ENCODE measurements at places on chromosomes 16 and 17. TPM values are rescaled to one million over a fixed set of nuclear protein-coding genes. Genes with fewer than 3 reads are reported as not detected.

DNA sequence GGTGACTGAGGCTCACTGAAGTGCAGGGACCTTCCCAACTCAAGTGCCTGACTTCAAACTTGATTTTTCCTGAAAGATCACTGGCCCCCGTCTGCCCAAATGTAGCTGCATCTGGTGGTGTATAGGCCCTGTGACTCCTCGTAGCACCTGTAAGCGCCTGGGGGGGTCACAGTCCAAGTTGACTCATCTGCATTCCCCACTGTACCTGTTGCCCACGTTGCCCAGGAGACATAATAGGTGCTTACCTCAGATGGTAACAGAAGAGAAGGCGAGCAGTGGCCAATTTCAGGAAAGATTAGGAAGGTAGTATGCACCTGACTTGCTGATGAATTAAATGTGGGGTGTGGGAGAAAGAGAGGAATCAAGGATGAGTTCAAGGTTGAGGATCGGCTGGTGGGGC is 44.1 kb upstream of the EMP2 start:
- no peaks in the 10 kb centered on the region for H3K36me3 ChIP-seq
- DNase-seq = no peak
- H3K27ac ChIP-seq = no peak overlapping the region
- peaks cover 10% of the 10 kb centered on the region for H3K4me1 ChIP-seq
- H3K4me3 ChIP-seq = no peak overlapping the region
- H3K27me3 ChIP-seq = peaks cover 6% of the 10 kb centered on the region

OTOP3 gene
- not detected for total RNA-seq

TNP2 gene
- not detected for total RNA-seq

GRCh38 chr17:43020789-43021740 is 1.1 kb downstream of the VAT1 start:
- peaks cover 36% of the 10 kb centered on the region for H3K36me3 ChIP-seq
- peak; percentile 89 for DNase-seq
- H3K27me3 ChIP-seq = no peaks in the 10 kb centered on the region
- H3K27ac ChIP-seq = peak overlapping the region; percentile 81

GRCh38 chr17:50604513-50604912 is 30.2 kb upstream of the ABCC3 start:
- no peak overlapping the region for H3K27ac ChIP-seq
- H3K4me1 ChIP-seq = no peaks in the 10 kb centered on the region
- H3K4me3 ChIP-seq = no peak overlapping the region
- peak; percentile 84 for DNase-seq
- no peaks in the 10 kb centered on the region for H3K27me3 ChIP-seq

- H3K4me1 ChIP-seq = peaks cover 7% of the 10 kb centered on the region
- H3K36me3 ChIP-seq = no peaks in the 10 kb centered on the region
- no peaks in the 10 kb centered on the region for H3K27me3 ChIP-seq
- H3K4me3 ChIP-seq = no peak overlapping the region
- H3K27ac ChIP-seq = no peak overlapping the region
Observed at GRCh38 chr17:57461082-57461481, 204.8 kb downstream of the MSI2 start.

GAS2L2 gene
- total RNA-seq = 0.09 TPM

DNA sequence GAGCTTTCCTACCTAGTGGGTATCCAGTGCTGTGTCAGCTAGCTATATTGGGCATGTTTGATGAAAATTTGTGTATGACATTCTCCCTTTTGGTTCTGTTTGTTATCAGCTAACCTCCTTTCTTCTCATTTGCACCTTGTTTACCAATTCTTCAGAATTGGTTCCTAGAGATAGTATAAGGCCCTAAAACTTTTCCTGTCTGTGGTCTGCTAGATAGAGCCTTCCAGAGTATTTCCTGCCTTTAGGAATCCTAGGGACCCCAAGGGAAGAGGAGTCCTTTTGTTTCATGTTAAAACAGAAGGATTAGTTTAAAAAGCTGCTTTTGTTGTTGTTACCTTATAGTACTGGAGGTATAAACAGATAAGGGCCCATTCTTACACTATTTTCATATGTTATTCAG is 11.5 kb downstream of the MAP3K3 start:
- DNase-seq = no peak
- H3K4me1 ChIP-seq = peaks cover 22% of the 10 kb centered on the region
- H3K27me3 ChIP-seq = peaks cover 20% of the 10 kb centered on the region
- no peak overlapping the region for H3K4me3 ChIP-seq
- peak overlapping the region; percentile 41 for H3K27ac ChIP-seq

GRCh38 chr17:27446569-27447301 is 9.5 kb upstream of the KSR1 start:
- peaks cover 5% of the 10 kb centered on the region for H3K27me3 ChIP-seq
- DNase-seq = no peak
- no peak overlapping the region for H3K4me3 ChIP-seq

- H3K4me1 ChIP-seq = no peaks in the 10 kb centered on the region
- no peak overlapping the region for H3K27ac ChIP-seq
- H3K4me3 ChIP-seq = no peak overlapping the region
- no peak for DNase-seq
- no peaks in the 10 kb centered on the region for H3K27me3 ChIP-seq
- no peaks in the 10 kb centered on the region for H3K36me3 ChIP-seq
Observed at GRCh38 chr17:81039854-81040758, 5.2 kb downstream of the BAIAP2 start.

DNA sequence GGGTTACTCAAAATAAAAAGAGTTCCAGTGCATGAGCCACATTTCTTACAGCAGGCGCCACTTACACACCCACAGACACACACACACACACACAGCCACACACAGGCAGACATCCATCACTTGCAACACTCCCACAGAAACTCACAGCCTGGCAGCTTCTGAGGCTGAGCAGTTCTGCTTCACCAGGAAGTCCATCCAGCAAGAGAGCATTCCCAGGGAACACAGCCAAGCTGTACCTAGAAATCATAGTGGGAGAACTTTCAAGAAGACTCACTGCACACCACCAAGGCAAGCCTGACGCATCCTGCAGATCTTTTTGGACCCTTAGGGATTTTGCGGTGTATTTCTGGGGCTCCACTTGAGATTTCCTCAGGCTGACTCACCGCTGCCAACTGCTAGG is 140.9 kb upstream of the WSB1 start:
- H3K4me1 ChIP-seq = no peaks in the 10 kb centered on the region
- H3K27me3 ChIP-seq = no peaks in the 10 kb centered on the region
- DNase-seq = no peak
- H3K36me3 ChIP-seq = no peaks in the 10 kb centered on the region

GRCh38 chr17:45740553-45741330 is 43.4 kb upstream of the CRHR1 start:
- H3K4me1 ChIP-seq = peaks cover 5% of the 10 kb centered on the region
- H3K27ac ChIP-seq = no peak overlapping the region
- H3K4me3 ChIP-seq = no peak overlapping the region
- DNase-seq = peak; percentile 98
- H3K27me3 ChIP-seq = peaks cover 74% of the 10 kb centered on the region
- no peaks in the 10 kb centered on the region for H3K36me3 ChIP-seq

DNA sequence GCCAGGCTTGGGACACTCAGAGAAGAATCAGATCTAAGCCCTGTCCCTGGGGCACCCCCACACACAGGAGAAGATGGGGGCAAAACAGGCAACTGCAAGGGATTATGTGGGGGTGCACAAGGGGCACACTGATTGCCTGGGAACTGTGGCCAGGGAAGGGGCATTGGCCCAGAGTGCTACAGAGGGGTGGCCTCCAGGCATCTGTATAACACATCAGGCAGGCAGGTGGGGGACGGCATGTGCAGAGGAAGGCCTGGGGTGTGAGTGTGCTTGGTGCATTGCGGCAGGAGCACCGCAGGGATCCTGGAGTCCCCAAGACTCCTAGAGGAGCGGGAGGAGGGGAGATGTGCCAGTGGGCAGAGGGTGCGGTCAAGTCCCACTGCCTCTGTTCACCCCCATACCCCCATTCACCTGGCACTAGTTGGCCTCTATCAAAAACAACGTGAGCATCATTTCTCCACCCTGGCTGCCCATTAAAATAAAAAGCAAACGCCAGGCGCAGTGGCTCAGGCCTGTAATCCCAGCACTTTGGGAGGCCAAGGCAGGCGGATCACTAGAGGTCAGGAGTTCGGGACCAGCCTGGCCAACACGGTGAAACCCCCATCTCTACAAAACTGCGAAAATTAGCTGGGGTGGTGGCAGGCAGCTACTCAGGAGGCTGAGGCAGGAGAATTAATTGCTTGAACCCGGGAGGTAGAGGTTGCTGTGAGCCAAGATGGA is 41.5 kb downstream of the C16orf82 start:
- H3K36me3 ChIP-seq = no peaks in the 10 kb centered on the region
- peak; percentile 43 for DNase-seq
- no peaks in the 10 kb centered on the region for H3K4me1 ChIP-seq
- peaks cover 8% of the 10 kb centered on the region for H3K27me3 ChIP-seq

VPS35 gene
- 80.3 TPM for total RNA-seq

DNA sequence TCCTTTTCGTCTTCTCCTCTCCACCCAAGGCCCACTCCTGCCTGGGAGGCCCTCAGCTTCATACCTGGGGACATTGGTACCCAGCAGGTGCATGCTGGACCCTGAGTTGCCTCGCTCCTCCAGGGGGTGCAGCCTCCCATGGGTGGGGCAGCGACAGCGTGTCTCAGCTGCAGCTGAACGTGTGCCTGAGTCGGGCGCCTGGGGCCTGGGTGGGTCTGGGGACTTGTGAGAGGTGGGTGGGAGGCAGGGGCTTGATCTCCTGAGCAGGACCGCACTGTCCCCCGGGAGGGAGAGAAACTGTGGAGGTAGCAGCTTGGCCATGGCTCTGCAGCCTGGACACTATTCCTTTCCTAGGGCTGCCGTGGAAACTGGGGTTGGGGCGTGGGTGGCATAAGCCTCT is 24.8 kb upstream of the ENGASE start:
- H3K4me1 ChIP-seq = no peaks in the 10 kb centered on the region
- no peak overlapping the region for H3K4me3 ChIP-seq
- no peak for DNase-seq
- no peak overlapping the region for H3K27ac ChIP-seq
- H3K36me3 ChIP-seq = no peaks in the 10 kb centered on the region
- H3K27me3 ChIP-seq = peaks cover under 1% of the 10 kb centered on the region

- H3K4me1 ChIP-seq = no peaks in the 10 kb centered on the region
- peak; percentile 44 for DNase-seq
- no peak overlapping the region for H3K4me3 ChIP-seq
- H3K27ac ChIP-seq = no peak overlapping the region
- H3K27me3 ChIP-seq = no peaks in the 10 kb centered on the region
Observed at GRCh38 chr17:14196377-14196997, 40.2 kb downstream of the CDRT15 start.

GRCh38 chr17:82263641-82264040 is 9.9 kb downstream of the CSNK1D start:
- DNase-seq = no peak
- no peak overlapping the region for H3K4me3 ChIP-seq
- H3K27me3 ChIP-seq = no peaks in the 10 kb centered on the region
- H3K4me1 ChIP-seq = peaks cover 11% of the 10 kb centered on the region

GRCh38 chr17:34015253-34015652 is 239.8 kb upstream of the CCL2 start:
- no peak overlapping the region for H3K27ac ChIP-seq
- H3K27me3 ChIP-seq = no peaks in the 10 kb centered on the region
- H3K4me3 ChIP-seq = no peak overlapping the region
- no peaks in the 10 kb centered on the region for H3K4me1 ChIP-seq

DNA sequence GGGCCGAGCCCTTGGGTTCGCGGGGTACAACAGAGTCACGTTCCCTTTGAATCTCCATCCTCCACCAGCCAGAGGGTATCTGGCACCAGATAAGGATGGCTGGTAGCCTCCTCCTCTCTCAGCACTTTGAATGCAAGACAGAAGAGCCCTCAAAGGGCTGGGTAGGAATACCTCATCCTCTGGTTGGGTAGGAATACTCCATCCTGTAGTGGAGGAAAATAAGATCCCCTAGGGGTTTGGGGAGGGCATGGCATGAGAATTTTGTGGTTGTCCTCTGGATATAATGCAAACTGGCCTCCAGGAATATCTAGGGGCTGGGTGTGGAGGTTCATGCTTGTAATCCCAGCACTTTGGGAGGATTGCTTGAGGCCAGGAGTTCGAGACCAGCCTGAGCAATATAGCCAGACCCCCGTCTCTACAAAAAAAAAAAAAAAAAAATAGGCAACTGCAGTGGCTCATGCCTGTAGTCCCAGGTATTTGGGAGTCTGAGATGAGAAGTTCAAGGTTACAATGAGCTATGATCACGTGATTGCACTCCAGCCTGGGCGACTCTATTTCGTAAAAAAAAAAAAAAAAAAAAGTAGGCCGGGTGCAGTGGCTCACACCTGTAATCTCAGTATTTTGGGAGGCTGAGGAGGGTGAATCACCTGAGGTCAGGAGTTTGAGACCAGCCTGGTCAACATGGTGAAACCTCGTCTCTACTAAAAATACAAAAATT is 2.7 kb downstream of the IGFBP4 start:
- peaks cover 4% of the 10 kb centered on the region for H3K4me1 ChIP-seq
- peaks cover 4% of the 10 kb centered on the region for H3K27me3 ChIP-seq
- DNase-seq = no peak
- no peak overlapping the region for H3K4me3 ChIP-seq
- H3K36me3 ChIP-seq = no peaks in the 10 kb centered on the region

IRX5 gene
- total RNA-seq = 2.6 TPM

HIGD1B gene
- not detected for total RNA-seq

GRCh38 chr17:14845591-14846281 is 419.4 kb downstream of the PMP22 start:
- no peak overlapping the region for H3K27ac ChIP-seq
- no peak for DNase-seq
- H3K4me3 ChIP-seq = no peak overlapping the region
- no peaks in the 10 kb centered on the region for H3K36me3 ChIP-seq
- peaks cover 10% of the 10 kb centered on the region for H3K4me1 ChIP-seq

GRCh38 chr17:37650419-37651003 is 7.3 kb upstream of the DDX52 start:
- no peaks in the 10 kb centered on the region for H3K4me1 ChIP-seq
- H3K27me3 ChIP-seq = peaks cover 35% of the 10 kb centered on the region
- DNase-seq = peak; percentile 81
- H3K4me3 ChIP-seq = no peak overlapping the region
- H3K36me3 ChIP-seq = no peaks in the 10 kb centered on the region

GP2 gene
- total RNA-seq = not detected

GRCh38 chr16:16143038-16143763 is 80.1 kb downstream of the ABCC6 start:
- H3K27me3 ChIP-seq = no peaks in the 10 kb centered on the region
- no peak overlapping the region for H3K4me3 ChIP-seq
- DNase-seq = peak; percentile 84
- peaks cover 40% of the 10 kb centered on the region for H3K36me3 ChIP-seq

SHISA9 gene
- total RNA-seq = 4.4 TPM

DNAI2 gene
- total RNA-seq = not detected

GRCh38 chr16:10957771-10958482 is 13.6 kb downstream of the CLEC16A start:
- no peak overlapping the region for H3K27ac ChIP-seq
- H3K4me1 ChIP-seq = peaks cover 5% of the 10 kb centered on the region
- no peak for DNase-seq
- no peaks in the 10 kb centered on the region for H3K27me3 ChIP-seq
- no peak overlapping the region for H3K4me3 ChIP-seq

DNA sequence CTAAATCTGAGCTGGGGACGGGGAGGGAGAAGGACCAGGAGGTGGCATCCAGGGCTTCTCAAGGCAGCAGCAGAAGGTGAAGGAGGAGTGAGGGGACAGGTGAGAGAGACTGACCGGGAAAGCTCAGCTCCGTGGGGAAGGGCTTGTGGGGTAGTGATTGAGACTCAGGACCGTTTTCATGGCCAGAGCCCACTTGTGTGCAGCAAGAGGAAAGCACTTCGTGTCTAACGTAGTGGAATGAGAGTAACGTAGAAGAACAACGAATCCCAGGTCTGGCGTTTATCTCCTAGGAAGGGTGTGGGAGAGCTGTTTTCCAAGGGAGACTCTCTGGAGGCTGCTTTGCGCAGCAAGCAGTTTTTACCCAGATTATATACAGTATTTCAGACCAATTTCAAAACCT is 1.3 kb upstream of the CDH3 start:
- H3K4me1 ChIP-seq = peaks cover 3% of the 10 kb centered on the region
- no peak overlapping the region for H3K4me3 ChIP-seq
- H3K27ac ChIP-seq = no peak overlapping the region
- H3K27me3 ChIP-seq = peaks cover 34% of the 10 kb centered on the region
- H3K36me3 ChIP-seq = no peaks in the 10 kb centered on the region

Data from endodermal cell (in vitro differentiated cells).